Activated naive CD4-positive, alpha-beta T cell treated with Interleukin-2 at 50 U/mL for 16 hours (primary cell): ENCODE measurements at places on chromosomes 3 and 15.

GRCh38 chr3:155917781-155918180 is 47.3 kb downstream of the GMPS start:
- DNase-seq: no peak

GRCh38 chr3:23540600-23540999 is 265.2 kb upstream of the UBE2E1 start:
- DNase-seq: no peak

- no peak for DNase-seq
Measured at GRCh38 chr3:77256584-77257503, 216.9 kb downstream of the ROBO2 start.

- DNase-seq: no peak
Measured at GRCh38 chr3:129291236-129291886, 12.7 kb downstream of the HMCES start.

DNA sequence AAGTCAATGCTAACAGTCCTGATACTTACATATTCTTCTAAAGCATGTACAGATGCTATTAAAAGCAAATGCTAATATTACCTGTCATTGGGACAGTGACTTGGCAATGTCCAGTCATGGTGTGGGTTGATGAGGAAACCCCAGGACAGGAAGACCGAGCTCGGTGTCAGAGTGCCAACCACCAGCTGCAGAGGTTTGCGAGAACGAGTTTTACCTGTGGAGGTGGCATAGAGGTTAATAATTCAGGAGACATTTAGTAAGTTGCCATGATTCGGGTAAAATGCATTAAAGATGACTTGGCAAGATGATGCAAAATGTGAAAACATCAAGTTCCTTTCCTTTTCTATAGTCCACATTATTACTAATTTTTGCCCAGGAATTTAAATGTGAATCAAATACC is 94.5 kb downstream of the ABI3BP start:
- DNase-seq: no peak

DNA sequence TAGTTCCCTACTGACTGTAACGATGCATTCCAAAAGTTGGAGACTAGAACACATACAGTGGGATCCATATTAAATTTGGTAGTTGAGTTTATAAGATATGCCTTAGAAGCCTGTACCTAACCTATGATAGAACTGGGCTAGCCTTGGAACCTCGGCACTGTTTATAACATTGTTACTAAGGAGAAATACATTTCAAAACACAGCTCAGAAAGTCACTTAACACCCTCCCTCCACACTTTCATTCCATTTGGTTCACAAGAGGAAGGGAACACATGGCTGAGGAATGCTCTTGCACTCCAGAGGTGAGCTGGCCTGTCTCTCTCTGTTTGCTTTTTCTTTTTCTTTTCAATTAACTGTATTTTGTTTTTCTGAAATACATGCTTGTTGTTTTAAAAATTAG is 48.7 kb upstream of the TSC22D2 start:
- DNase-seq: no peak

DNA sequence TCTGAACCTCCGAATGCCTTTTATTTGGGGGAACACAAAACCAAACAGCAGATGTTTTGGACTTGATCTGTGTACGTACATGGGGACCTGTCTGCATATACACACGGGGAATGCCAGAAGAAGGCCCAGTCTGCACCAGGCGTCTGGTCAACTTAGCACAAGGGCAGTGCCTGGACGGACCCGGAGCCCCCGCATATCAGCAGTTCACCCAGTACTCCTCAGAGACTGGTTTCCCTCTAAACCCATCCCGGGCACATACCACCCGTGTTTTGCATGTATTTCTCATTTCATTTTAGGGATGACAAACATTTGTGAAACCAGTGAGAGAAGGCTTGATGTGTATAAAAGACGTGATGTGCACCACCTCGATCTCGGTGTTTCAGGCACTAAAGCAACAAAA is 49.7 kb downstream of the KLHL25 start:
- no peak for DNase-seq

GRCh38 chr15:36544518-36545466 is 34.6 kb upstream of the CDIN1 start:
- DNase-seq: no peak

DNA sequence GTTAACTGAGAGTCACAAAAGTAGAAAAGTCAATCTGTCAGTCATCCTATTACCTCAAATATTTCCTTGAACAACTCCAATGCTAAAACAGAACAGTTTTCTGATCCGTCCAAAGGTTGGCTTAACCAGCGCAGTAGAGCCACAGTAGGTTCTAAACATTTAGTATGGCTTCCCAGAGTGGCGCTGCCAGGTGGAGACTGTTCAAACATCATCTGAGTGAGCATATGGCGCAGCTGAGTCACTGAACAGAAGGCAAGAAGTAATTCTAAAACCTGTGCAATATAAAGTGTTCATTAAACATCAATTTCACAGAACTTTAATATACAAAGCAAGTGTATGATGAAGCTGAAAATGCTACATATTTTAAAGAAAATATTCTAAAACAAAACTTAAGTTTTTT is 19.9 kb downstream of the CIP2A start:
- no peak for DNase-seq

- DNase-seq: no peak
Measured at GRCh38 chr3:23465569-23465968, 262.4 kb downstream of the UBE2E2 start.

- no peak for DNase-seq
Measured at GRCh38 chr3:151899996-151900395, 26.6 kb downstream of the SUCNR1 start.

DNA sequence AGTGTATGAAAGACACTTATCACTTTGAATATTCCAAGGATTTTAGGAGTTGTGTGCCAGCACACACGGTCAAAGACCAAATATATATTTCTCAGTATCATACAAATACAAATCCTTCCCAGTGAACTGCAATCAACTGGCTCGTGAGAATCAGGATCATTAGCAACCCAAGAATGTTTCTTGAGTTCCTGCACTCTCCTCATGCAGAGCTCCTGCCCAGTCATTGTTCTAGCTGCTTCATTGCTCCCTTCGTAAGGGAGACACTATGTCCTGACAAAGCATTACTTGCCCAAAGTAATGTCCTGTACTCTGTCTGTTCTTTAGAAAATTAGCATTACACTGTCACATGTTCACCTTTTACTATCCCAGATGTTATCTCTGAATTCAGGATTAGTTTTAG is 92.0 kb upstream of the SLC4A7 start:
- DNase-seq: no peak

DNA sequence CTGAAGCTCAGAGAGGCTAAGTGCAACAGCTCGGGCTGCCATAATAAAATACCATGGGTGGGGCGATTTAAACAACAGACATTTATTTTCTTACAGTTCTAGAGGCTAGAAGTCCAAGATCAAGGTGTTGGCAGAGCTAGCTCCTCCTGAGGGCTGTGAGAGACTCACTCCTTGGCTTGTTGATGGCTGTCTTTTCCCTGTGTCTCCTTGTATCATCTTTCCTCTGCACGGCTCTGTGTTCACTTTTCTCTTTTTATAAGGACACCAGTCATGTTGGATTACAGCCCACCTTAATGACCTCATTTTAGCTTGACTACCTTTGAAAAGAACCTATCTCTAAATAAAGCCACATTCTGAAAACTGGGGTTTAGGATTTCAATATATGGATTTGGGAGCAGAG is 129.7 kb downstream of the RPL22L1 start:
- DNase-seq: no peak

DNA sequence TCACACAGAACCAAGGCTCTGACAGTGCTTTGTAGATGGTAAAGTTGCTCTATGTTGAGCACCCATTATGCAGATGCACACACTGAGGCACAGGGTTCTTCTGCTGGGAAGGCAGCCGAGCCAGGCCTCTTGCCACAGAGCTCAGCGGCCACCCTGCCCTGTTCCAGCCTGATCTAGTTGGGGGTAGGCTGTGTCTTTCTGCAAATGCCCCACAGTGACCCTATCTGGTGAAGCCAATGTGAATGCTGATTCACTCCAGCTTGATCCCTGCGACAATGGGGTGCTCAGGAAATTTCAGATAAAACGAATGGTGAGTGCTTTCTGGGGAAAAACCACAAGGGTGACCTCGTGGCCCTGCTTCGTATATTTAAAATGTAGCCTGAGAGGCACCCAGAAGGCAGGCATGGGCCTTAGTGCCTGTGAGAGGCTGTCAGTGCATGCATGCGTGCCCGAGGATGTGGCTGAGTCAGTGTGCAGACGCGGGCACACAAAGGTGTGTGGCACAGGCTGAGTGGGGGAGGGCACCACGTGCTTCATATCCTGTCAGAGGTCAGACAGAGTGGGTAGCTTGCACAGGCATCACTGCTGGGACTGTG is 85.7 kb downstream of the ATP2B2 start:
- DNase-seq: peak; percentile 32

- DNase-seq: no peak
Measured at GRCh38 chr3:25044762-25045710, 383.0 kb upstream of the RARB start.

- no peak for DNase-seq
Measured at GRCh38 chr3:170905862-170906261, 2.6 kb downstream of the EIF5A2 start.

DNA sequence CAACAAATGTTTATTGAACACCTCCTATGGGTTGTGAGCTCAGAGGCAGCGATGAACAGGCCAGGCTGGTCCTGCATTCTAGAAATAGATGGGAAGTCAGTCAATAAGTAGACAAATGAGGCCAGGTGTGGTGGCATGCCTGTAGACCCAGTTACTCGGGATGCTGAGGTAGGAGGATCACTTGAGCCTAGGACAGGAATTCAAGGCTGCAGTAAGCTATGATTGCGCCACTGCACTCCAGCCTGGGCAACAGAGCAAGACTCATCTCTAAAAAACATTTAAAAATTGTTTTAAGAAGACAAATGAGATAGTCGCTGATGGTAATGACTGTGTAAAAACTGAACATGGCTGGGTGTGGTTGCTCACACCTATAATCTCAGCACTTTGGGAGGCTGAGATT is 4.4 kb upstream of the RHO start:
- DNase-seq: no peak

DNA sequence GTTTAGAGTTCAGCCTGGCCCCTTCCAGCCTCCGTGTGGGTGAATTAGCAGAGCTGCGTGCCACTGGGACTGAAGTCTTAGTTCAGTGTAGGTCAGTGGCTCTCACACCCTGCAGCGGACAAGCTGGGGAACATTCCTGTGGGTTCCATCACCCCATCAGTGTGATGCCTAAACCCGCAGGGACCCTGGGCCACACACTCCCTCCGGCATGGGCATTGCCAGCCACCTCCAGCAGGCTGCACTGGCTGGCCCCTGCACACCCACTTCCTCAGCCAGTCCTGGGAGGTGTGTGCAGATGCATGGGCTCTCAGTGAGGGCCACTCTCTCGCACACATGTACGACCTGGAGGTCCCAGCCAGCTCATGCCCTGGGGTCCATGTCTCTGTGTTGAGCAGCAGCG is 32.1 kb upstream of the TOPBP1 start:
- DNase-seq: no peak

DNA sequence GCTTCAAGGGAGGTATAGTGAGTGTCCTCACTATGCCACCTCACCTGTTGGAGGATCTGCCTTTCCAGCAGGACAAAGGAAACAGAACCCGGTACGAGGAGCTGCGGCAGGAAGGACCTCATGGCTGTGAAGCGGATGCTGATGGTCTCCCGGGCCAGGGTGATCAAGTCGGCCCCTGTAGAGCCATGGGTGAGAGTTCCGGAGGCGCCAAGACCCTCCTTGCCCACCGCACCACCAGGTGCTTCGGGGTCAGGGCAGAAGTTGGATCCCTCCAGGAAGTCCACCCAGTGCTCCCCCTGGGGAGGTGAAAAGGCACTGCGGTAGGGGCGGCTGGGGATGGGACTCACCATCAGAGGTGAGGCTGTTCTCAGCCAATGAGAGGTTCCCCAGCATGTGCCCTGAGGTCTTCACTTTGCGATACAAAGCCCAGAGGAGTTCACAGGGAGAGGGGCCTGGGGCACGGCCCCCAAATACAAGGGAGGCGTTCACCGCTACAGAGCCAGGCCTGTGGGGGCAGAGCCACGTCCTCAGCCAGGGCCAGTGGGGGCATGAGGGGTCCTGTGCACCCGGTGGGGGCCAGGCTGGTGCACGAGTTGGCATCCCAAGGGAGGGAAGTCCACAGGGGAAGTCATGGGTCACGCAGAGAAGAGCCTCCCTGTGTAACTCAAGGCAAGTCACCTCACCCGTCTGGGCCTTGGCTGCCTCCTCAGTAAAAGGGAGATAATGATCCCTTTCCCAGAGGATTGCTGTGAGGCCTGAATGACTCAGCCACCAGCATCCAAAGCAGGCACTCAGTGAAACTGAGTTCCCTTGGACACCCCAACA is 27.7 kb downstream of the C15orf39 start:
- no peak for DNase-seq

DNA sequence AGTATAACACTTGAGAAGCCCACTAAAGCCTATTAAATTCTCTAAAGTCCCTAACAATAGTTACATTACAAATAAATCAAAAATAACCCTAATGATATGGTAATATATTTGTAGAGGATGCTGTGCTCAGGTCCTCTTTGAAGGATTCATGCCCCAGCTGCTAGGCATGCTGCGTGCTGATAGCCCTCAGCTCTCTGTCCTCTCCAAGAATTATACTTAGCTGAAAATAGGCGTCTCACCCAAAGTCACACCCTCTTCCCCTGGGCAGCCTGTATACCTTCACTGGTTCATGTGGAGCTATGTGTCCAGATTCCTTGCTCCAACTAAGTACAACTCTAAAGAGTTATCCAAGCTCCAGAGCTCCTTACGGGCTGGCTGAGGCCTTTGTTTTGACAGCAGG is 312.5 kb upstream of the ZNF385D start:
- DNase-seq: no peak

DNA sequence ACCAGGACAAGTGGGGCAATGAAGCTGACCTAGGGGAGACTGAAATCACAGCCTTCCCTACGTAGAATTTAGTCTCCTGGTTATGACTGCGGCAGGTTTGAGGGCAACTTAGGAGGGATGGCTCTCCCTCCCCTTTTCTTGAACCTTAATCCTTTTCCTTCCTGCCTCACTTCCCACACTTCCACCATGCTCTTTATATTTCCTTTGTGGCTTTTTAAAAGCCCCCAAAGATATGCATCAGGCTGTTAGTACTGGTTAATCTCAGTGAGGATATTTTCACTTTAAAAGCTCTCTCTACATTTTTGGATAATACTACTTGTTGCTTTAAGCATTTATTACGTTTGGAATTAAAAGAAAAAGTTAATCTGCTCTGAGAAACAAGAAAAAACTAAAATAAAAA is 339.2 kb downstream of the SOX2 start:
- no peak for DNase-seq
